ENCODE measurements at places on chromosomes 3 and 15.

GRCh38 chr3:167653760-167654159, at the start of gene WDR49:
Gene WDR49 (minus strand): TSS chr3:167653942. CDS start chr3:167653425, 517 bp downstream.
- DNase-seq: no peak

GRCh38 chr3:37608061-37608702, 253.5 kb upstream of the CTDSPL start:
- no peak for DNase-seq

GRCh38 chr15:48449734-48450133, 118.5 kb downstream of the DUT start:
- no peak for DNase-seq

DNA sequence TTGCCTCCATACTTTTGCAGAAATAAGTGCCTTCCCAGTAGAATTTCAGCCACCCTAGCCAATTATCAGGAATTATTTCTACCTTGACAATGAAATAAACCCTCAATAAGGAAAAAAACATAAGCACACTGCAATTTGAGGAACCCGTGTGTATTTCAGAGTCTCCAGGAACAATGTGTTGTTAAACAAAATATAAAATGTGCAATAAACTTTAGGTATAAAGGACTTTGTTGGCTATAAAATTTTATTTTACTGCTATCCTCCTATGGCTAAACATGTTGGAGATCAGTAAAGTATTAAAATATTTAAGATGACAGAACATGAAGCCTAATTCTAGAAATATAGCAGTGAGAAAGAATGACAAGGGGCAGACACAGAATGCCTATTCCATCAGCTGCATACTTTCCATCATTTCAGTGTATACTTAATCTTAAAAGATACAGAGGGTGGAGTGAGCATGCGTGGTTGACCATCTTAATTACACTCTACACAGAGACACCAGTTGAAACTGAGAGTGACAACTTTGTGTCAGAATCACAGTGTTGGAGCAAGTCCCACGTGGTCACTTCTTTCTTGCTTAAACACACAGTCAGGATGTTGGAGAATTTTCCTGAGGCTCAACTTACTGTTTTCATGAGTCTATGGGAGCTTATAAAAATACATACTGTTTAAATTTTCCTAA, 79.0 kb upstream of the SUCLG2 start:
- DNase-seq: no peak

DNA sequence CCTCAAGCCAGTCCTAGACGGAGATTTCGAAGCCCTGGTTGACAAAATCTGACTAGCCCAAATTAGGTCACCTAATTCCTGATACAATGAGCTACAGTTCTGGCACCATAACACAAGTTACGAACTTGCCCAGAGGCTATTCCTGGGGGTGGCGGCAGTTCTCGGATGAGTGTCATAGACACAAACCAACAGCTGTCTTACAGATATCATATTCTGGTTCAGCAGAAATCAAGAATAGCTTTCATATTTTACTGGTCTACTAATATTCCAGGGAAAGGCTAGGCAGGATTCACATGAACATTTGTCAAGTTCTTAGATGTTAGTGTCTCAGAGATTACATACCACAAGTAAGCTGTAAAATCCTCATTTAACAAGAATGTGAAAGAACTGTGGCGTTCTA, 8.8 kb downstream of the ANAPC13 start:
- DNase-seq: no peak

- DNase-seq: no peak
These were observed 89.3 kb upstream of the TRIM42 start for GRCh38 chr3:140588558-140588957.

GRCh38 chr3:73245459-73245858, 184.0 kb downstream of the EBLN2 start:
- no peak for DNase-seq

DNA sequence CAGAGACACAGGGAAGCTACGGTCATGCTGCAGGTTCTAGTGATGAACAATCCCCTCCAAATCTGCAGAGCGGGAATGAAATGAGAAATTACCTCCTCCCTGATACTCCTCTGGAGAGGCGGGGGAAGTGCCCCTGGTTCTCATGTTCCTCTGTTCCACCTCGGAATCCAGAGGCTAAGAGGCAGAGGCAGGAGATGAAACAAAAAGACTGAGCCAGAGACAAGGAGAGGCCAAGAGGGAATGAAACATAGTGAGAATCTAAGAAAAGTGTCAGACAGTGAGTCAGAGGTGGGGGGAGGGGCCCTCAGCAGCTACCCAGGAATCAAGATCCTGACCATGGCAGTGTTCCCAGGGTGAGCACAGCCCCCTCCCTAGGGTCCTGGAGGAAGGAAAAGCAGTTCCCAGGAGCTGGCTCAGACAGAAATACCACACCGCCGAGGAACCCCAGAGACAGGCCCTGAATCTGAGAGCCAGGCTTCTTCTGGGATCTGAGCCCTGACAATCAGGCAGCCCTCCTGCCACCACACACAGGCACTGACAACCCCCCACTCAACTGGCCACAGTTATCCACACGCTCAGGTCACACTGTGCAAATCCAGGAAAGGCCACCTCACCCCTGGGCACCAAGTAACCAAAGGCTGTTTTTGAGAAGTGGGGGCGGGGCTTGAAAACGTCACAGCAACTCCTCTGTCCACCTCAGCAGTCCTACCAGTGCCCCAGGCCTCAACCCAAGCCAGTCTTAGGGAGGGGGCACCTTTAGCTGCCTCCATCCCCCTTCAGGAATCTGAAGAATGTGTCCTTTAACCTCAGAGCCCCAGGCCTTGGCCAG, 2.4 kb downstream of the CSRNP1 start:
- no peak for DNase-seq

DNA sequence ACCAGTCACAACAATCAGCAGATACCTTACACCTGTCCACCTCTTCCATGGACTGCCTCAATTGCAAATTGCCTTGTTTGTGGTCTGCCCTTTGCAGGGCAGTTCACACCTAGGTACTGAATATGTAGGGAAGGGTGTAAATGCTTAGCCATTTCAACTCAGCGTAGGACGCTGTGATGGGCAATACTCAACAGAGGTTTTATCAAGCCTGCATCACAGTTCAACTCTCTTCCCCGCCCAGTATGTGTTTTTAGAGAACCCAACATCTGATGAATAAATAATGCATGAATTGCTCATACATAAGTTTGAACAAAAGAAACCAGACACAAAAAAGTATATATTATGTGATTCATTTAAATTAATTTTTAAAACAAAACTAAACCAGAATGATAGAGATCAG, 124.4 kb downstream of the P2RY1 start:
- DNase-seq: no peak

GRCh38 chr15:85316244-85316934, 64.0 kb upstream of the AKAP13 start:
- no peak for DNase-seq

GRCh38 chr3:134014270-134014669, 15.5 kb downstream of the SLCO2A1 start:
- no peak for DNase-seq

DNA sequence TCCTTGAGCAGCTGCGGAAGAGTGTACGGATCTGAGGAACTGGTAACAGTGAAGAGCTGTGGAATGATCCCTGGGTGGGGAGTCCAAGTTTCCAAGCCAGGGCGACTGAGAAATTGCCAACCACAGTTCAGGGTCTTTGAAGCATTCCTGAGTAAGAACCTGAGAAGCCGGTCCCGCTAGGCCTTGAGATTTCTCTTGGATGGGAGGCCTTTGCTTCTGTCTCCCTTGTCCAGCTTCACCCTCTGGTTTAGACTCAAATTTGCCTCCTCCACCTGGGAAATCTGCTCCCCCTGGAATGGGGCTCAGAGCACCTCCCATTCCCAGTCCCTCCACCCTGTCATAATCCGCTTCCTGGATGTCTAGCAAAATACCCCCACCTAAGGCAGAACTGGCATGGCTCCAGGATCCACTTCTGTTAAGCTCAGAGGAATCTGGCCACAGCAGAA, 127.7 kb upstream of the DLG1 start:
- DNase-seq: no peak

GRCh38 chr15:68596691-68597090, 17.9 kb downstream of the CORO2B start:
- DNase-seq: no peak

DNA sequence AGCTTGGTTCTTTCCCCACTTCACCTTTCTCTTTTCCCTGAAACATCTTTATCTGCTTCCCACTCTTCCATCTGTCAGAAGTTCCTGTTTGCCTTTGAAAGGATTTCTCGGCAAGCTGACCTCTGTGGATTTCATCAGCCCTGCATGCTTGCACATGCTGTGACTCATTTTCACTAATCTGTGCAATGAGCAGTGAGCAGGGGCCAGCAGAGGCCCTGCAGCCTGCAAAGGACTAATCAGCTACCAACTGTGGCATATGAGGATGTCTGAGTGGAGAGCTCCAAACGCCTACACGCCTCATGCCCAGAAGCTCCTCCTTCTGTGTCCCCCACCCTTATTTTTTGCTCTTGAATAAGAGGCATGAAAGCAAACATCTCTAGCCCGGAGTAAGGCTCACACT, 333.0 kb upstream of the SEMA6D start:
- DNase-seq: no peak

DNA sequence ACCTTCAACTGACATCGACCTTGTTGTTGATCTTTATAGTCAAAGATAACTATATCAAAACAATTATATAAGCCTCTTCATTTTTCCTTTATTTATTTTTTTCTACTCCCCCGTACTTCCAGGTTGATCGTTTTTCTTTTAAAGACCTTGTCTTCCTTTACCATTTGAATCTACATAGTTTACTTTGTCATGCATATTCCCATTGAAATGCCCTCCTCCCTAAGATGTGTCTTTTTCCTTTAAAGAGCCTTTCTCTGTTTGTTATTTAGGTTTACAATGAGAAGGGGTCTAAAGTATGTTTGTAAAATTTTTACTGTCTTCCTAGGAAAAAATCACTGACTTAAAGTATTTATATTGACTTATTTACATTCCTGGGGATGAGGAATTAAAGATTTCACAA, 29.4 kb upstream of the ZNF717 start:
- DNase-seq: no peak

- DNase-seq: no peak
These were observed 12.5 kb downstream of the DOCK3 start for GRCh38 chr3:50687127-50687751.

- DNase-seq: no peak
These were observed 32.8 kb downstream of the XXYLT1 start for GRCh38 chr3:195238081-195238571.

- no peak for DNase-seq
These were observed 38.7 kb downstream of the THSD4 start for GRCh38 chr15:71153823-71154524.

DNA sequence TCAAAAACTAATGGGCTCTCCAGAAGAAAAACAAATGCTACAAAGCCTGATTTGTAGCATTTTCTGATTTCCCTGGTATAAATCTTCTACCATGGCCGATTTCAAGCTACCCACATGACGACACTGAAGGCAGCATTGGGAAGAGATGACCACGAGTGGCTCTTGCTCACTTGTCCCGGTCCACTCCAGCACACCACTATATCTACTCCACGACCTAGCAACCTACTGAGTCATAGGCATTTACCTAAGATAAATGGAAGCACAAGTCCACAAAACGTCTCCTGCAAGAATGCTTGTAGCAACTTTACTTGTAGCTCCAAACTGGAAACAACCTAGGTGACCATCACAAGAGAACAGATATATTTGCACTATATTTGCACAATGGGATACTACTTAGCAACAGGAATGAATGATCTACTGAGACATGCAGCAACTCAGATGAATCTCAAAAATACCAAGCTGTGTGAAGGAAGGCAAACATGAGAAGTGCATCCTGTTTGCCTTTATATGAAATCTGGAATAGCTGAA, 60.8 kb upstream of the HES1 start:
- no peak for DNase-seq

DNA sequence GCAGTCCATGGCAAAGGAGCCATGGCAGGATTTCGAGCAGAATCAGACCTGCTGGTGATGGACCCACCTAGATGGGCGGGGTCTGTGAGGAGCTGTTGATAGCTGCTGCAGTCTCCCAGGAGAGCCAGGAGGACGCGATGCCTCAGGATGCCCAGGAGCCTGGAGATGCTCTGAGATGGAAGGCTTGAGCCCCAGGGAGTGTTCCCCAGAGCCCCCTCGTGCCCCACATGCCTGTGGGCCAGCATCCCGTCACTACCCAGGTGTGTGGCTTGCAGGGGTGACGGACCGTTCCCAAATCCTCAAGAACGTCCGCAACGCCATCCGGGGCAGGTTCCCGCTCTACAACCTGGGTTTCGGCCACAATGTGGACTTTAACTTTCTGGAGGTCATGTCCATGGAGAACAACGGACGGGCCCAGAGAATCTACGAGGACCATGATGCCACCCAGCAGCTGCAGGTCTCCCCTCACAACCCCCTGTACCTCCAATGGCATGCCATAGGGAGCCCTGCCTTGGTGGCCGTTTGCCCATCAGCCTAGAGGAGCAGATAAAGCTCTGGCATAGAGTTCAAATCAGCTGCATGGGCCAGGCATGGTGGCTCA, 6.7 kb downstream of the ITIH1 start:
- DNase-seq: no peak

- no peak for DNase-seq
These were observed 38.0 kb downstream of the EDC3 start for GRCh38 chr15:74657846-74658245.

DNA sequence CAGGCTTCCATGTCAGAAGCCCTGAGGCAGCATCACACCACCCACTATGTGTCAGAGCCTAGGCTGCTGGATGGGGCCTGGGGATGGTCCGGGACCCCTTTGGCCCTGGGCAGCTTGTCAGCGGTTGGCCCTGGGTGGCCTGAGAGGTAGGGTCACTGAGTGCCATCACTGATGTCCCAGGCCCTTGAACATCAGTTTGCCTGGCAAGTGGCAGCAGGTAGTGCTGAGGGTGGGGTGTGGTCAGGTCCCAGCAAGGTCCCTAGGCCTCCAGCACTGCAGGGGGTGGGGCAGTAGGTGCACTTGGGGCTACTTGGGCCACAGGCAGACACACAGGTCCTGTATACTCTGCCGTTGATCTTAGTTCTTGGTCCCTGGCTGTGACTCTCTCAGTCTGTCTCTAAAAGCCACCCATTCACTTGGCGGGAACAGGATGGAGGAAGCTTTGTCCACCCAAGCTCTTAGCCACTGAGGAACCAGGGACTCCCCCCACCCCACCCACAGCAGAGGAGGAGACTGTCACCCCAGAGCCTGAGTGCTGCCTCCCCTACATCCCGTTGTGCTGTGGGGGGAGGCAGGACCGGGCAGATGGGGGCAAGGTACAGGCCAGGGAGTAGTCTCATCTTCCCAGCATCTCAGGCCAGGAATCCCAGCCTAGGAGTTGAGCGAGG, 5.8 kb downstream of the GNAI2 start:
- no peak for DNase-seq

- no peak for DNase-seq
These were observed 52.8 kb downstream of the ANXA2 start for GRCh38 chr15:60344987-60345386.

GRCh38 chr3:124747111-124747981, 17.1 kb downstream of the UMPS start:
- DNase-seq: no peak

GRCh38 chr15:100919481-100920405, 586 bp downstream of the LRRK1 start:
- DNase-seq: no peak

DNA sequence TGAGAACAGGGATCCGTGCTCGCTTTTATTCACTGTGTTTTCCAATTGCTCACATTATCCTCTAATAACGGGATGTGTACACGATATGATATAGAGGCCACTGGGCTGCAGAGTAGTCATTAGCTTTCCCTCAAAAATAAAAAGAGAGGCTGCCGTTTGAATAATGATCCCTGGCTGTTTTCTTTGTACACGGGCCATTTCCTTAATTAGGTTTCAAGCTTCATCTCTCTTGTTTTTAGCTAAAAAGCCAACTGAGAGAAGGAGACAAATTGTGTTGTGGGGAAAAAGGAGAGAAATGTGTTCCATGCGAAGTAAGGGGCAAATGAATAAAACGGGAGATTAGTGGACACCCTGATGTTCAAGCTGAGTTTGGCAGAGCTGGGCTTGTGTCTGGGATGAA, 174.2 kb downstream of the CACNA2D3 start:
- DNase-seq: no peak

Measured in GM18507 (cell line).